ENCODE measurements at places on chromosomes 6 and 20.
A peak's percentile ranks its signal among the peaks of the same experiment; 100 is the strongest.

- no peak for DNase-seq
These were observed 46.2 kb downstream of the PREX1 start for GRCh38 chr20:48781634-48782033.

GRCh38 chr6:35492974-35493284 is 4.0 kb downstream of the TEAD3 start:
- no peak for DNase-seq

DNA sequence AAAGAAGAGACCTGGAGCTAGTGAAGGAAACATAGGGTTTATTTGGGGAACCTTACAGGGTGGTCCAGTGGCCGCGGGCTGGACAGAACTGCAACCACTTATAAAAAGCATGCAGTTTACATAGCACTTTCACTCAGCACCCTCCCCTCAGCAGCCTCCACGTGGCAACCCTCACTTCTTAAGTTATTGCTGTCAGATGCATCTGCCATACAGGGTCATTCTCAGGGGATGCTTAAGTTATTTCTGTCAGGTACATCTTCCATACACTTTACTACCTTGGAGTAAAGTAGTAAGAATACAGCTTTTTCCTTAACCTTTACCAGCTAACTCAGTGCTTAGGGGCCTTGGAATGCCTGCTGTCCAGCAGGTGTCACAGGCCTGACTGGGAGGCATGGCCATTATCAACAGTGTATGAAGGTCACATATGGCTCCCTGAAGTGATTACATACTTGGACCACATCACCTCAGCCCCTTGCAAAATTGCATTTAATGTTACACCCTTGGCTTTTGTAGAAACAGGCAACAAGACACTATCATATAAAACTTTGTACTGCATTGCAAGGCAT is 2.0 kb upstream of the NOL7 start:
- DNase-seq, result no peak

- no peak for DNase-seq
These were observed 63.8 kb downstream of the ELOVL5 start for GRCh38 chr6:53284901-53285300.

DNA sequence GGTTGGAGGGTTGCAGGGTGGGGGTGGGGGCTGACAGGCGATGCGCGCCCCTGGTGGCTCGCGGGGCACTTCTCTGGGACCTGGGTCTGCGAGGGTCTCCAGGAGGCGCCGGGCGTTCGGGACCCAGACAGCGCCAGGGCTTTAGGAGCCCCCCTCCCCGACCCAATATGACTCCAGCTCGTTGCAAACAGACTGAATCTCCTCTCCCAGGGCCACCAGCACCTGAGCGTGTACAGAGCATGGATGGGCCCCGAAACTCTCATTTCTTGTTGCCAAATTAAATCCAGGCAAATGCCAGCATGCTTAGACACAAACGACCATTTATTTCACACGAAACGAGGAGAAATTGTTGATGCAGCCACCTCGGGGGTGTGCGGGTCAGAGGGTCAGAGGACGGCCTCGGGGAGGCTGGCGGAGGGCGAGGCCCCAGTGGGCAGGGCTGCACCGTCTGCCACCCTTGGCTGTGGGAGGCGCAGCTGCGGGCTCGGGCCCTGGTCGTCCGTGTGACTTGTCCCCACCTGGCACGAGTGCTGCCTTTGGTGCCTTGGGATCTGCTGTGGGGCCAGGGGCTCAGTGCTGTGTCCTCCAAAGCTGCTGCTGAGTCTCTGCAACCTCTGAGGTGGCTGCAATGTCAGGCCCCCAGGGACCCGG is 20.9 kb upstream of the GATA5 start:
- no peak for DNase-seq

DNA sequence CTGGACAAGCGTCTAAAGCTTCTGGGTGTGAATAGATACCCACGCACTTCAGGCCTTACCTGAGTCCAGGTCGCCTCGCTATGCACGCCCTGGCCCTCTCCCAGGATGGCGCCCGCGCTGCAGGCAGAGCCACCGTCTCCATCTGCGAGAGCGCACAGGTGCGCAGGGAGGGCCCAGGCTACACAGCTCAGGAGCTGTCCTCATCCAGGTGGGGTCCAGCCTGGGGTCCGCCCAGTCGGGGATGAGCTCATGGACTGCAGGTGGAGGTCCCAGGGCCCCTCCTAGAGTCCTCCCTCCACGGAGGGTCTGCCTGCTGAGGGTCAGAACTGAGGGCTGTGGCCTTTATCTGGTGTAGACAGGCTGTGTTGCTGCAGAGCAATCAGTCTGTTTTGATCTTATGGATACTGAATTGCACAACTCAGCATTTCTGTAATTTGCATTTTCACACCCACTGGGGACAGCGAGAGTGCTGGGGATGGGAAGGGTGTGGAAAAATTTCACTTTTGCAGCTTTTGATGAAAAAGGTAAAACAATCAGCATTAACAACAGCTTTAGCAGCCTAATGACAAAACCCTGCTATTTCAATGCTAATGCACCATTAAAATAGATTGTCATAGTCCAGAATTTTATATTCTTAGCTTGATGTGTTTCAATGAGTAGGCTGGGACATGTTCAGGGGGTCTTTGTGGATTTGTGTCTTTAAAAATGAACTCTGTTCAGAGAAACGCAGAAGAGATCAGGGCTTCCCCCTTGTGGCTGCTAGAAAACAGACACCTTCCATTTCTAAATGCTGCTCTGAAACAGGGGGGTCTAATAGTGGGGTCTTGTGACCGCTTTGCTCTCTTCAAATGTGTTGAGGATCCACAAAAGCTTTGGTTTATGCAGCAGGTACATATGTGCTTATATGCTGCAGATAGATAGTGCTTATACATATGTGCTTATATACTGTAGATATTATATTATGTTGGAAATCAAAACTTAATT is 77.8 kb upstream of the PHACTR3 start:
- DNase-seq, result no peak

DNA sequence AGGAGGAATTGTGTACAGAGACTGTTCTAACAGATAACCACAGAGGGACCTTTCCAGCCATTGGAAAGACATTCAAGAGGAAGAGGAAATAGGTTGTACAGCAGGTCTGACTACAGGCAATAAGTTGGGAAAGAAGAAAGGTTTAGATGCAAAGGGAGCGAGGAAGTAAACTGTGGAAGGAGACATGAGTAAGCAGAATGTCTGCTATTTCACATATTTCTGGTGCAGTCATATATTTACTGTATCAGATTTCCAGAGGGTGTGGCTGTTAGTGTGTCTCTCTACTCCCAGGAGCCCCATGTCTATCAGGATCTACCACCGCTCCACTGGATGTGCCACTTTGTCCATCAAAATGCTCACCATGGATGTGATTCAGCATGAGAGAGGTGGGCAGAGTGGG is 25.9 kb downstream of the MRS2 start:
- DNase-seq, result no peak

DNA sequence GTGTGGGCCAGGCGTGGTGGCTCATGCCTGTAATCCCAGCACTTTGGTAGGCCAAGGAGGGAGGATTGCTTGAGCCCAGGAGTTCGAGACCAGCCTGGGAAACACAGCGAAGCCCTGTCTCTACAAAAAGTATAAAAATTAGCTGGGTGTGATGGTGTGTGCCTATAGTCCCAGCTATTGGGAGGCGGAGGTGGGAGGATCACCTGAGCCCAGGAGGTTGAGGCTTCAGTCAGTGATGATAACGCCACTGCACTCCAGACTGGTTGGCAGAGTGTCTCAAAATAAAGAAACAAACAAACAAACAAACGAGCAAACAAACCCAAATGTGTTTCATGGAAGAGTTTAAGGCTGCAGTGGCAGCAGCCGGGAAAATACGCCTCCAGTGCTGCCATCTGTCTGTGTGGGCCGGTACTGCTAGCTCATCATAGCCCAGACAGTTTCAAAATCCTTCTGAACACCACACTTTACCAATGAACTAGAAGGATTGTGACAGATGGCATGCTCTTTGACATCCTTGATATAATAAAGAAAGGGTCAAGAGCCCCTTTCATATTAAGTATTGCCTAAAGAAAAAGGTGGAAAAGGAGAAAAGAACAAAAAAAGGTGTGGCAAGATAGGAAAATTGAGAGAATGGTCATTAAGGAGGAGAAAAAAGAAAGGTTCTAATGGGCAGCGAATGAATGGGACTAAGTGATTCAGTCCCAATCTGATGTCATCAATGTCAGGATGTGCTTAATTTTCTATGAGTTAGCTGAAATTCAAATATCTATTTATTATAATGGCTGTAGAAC is 298.6 kb downstream of the SYNE1 start:
- peak; percentile 52 for DNase-seq

DNA sequence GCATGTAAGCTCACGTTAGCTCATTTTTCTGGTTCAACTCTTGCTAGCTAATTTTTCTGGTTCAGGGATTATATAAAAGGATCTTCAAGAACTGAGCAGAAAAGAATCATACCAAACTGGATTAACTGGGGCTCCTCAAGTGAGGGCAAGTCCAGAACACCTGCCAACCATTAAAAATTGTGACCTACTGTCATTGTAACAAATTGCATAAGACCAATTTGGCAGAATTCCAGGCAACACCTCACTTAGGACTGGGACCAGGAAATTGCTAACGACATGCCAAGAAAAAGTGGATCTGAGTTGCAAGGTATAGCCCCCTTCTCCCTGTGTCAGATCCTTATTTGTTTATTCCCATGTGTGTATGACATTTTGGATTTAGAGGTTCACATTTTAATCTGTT is 216.6 kb downstream of the HIVEP2 start:
- no peak for DNase-seq

- no peak for DNase-seq
These were observed 18.8 kb upstream of the TINAG start for GRCh38 chr6:54289426-54289825.

DNA sequence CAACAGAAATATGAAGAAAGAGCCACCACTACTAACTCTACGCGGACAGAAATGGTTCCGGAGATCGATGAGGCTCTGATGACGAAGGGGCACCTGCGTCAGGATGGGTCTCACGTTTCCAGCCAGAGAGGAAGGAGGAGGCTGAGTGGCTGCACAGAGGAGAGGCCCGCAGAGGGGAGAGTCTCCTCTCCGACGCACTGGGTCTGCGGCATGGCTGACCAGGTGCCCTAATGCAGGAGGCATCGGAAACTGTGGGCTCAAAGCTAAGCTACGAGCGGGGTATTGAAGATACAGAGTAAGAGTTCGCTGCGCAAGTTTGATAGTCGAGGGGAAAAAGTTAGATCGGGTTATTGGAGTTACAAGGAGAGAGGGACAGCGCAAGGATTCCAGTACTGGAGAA is 69.9 kb downstream of the TTLL2 start:
- no peak for DNase-seq

- no peak for DNase-seq
These were observed 155.0 kb downstream of the RNGTT start for GRCh38 chr6:88808381-88808780.

DNA sequence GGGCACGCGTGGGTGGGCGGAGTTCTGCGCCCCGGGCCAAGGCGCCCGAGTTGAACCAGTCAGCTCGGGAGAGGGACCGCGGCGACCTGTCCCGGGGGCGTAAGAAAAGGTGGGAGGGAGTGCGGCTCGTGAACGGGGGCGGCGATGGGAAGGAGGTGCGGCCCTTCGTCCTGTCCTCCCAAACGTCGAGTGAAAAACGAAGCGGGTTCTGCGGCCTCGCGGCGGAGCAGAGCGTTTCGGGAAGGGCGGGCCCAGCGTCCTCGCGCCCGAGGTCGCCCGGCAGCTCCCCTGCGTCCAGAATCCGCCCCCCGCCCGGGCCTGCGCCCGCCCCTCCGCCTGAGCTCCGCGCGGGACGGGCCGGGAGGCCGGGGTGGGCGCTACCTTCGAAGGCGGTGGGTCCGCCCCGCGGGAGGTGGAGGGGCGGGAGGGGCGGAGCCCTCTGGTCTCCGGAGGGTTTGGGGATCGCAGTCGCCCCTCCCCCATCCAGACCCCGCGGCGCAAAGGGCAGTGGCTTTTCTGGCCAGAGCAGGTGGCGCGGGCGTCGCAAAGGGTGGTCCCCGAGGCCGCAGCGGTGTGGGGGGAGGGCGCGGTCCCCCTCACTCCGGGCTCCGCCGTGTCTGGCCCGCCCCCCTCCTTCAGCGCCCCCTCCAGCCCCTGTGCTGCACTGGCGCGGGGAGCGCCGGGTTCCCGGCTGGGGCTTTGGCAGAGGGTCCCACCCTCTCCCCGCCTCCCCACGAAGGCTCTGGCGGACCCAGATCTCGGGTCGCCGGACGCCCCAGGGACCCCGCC is 838 bp downstream of the STMN3 start:
- DNase-seq, result peak; percentile 62

Measured in right hindlimb (tissue), 1 donor.